ENCODE measurements at places on chromosomes 4 and X.
A peak's percentile ranks its signal among the peaks of the same experiment; 100 is the strongest.

DNA sequence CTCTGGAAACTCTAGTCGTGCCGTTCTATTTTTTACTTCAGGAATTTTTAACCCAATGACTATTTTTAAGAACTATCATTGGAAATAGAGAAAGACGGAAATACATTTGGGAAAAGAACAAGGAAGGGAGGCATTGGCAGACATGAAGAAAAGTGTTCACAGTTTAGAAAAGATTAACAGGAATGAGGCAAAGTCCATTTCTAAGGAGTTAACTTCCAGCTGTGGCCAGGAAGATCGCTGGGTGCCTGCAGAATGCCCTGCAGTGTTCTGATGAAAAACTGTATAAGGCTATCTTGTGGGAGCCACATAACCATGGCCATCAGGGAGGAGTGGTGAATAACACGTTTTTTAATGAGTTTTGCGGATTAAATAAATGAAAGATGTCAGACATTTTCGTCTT lies 150.6 kb upstream of the VCX3A start:
- no peak for DNase-seq

- DNase-seq: no peak
Observed at GRCh38 chr4:87461281-87461700, 38.9 kb downstream of the NUDT9 start.

DNA sequence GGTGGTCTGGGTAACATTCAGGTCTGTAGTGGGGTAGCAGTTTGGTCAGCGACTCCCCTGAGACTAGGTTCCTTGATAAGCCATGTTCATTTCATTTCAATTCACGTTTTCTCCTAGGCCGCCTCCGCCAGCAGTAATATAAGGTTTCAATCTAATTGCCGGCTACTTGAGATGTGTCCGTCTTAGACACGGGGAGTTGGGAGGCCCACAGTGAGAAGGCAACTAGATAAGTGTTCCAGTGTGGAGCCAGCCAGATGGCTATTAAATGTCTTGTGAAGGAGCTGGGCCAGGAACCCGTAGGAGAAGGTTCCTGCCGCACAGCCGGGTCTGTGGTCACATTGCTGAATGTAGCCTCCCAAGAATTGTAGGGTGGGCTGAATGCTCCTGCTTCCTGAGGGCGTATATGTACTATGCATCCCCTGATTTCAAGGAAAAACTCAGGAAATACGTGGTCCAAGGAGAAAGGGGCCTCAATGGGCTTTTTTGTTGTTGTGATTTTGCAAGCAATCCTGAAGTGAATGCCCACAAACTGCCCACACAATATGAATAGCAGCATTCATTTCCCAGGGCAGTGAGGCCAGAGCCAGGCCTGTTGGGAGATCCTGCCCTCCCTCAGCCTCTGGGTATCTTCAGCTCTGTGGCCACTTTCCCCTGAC lies 220.6 kb upstream of the RPL34 start:
- DNase-seq: no peak

DNA sequence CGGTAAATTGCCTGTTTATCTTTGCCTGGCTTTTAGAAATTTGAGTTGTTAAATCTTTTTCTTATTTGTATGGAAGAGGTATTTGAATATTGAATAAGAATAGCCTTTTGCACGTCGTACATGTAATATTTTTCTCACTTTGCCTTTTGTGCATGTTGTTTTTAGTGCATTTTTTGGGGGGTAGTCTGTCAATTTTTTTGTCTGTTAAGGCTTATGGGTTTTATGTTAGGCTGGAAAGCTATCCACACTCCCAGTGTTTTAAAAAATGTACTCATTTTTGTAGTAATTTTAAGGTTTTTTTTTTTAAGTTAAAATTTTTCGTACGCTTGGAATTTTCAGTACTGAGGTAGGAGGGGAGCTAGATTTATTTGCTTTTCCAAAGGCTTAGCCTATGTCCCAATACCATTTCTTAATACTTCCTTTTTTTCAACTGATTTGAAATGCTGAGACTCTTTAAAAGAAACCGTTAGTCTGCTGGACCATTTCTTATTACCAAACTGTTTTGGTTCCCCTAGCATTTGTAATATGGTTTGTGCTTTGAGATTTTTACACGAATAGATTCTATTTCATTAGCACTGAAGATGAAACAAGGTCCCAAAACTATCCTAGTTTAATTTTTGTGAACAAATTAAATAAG lies 1.3 kb downstream of the HERC5 start:
- no peak for DNase-seq

GRCh38 chr4:96193061-96193460 lies 353.2 kb downstream of the PDHA2 start:
- no peak for DNase-seq

- DNase-seq: peak; percentile 48
Observed at GRCh38 chr4:162163892-162164759, at the start of gene FSTL5. Gene FSTL5, minus strand, starts transcription at chr4:162164000. Its CDS starts 52,604 bp downstream, at chr4:162111396.

DNA sequence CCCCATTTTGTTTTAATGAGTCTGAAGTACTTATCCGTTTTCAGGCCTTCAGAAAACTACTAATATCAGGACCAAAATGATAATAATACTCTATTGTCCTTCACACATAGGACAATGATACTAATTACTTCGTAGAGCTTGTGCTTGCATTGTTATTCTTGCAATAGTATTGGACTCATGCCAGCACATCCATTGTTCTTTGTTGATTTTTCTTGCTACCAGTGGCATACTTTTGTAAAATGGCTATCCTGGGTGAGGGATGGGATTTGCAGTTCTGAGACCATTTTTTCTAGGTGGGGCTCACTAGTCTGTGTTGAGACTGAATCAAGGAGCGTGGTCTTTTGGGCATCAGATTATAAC lies 195.3 kb downstream of the MAML3 start:
- DNase-seq: no peak

GRCh38 chr4:174553828-174554227 lies 31.5 kb upstream of the HPGD start:
- no peak for DNase-seq

GRCh38 chr4:73396993-73397972 lies 6.8 kb upstream of the ALB start:
- DNase-seq: no peak

GRCh38 chrX:44778254-44778653 lies 65.6 kb upstream of the DUSP21 start:
- no peak for DNase-seq

GRCh38 chr4:96730432-96730831 lies 890.5 kb downstream of the PDHA2 start:
- no peak for DNase-seq

DNA sequence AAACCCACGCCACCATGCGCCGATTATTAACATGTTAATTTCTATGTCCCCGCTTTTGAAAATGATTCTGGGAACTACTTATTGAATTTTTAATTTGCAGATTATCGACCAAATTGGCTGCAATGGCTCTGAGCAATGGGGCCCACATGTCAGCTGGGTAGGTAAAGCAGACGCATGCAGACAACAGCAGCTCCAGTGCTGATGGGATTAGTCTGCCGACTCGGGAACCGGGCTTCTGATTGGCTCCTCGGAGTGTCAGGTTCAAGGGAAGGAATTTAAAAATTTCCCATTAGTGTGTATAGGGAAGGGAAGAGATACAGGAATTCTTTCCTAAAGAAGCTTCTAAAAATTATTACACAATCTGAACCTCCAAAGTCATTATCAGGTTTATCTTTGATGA lies 77.4 kb upstream of the PPARGC1A start:
- DNase-seq: no peak

GRCh38 chr4:121007660-121008059 lies 64.7 kb downstream of the NDNF start:
- no peak for DNase-seq

DNA sequence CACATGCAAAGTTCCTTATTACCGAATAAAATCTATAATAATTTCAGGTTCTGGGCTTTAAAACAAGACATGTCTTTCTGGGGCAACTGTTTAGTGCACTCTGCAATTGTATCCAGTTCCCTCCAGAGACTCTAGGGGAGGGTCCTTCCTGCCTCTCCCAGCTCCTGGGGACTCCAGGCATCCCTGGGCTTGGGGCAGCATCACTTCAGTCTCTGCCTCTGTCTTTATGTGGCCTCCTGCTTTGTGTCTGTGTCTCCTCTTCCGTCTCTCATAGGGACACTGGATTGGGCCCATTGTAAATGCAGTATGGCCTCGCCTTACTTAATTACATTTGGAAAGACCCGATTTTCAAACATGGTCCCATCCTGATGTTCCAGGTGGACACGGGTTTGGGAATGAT lies 10.9 kb upstream of the ASMTL start:
- DNase-seq: no peak

DNA sequence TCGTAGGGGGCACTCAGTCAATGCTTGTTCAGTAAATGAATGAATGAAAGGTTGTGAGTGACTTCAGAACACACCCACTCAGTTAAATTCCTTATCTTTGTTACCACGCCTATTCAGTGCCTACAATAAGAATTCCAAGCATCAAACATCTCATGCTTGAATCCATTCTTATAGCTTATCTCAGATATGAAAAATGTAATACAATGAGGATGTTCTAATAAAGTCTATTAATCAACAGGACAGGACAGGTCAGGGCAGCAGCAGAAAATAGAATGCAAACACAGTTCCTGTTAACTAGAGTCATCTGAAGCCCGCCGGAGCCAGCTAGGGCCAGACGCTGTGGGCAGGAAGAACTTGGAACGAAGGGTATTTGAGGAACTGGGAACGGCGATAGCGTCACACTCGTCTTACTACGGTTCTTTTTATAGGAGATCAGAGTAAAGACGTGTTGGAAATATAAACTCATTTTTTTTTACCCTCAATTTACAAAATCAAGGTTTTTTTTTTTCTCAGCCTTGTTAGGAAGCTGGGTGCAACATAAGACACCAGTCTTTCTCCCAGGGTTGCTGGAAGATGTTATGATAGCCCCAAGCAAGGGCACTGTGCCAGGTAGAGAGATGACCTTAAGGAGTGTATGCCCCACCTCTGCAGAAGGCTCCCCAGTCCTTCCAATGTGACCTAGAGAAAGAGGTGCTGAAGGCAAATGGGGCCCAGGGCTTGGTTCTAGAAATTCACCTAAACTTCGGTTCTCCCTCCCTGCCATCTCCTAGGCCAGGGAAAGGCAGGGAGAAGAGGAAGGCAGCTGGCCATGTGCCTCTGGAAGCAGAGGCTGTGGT lies 48.3 kb downstream of the SEL1L3 start:
- no peak for DNase-seq

- DNase-seq: no peak
Observed at GRCh38 chr4:138389976-138390685, 148.0 kb upstream of the SLC7A11 start.

GRCh38 chrX:2678583-2678982 lies 12.5 kb upstream of the CD99 start:
- no peak for DNase-seq

- DNase-seq: no peak
Observed at GRCh38 chrX:21978346-21978745, 37.8 kb downstream of the SMS start.

DNA sequence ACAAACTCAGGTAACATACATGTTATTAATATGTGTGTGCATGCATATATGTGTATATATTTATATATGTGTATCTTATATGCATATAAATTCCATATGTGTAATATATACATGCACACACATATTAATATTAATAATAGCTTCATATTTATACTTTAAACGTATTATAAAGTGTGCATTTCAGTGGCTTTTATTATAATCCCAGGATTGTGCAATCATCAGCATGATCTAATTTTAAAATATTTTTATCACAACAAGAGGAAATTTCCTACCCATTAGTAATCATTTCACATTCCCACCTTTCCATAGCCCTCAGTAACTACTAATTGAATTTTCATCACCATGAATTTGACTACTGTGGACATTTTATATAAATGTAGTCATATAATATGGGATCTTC lies 2211.9 kb upstream of the TENM3 start:
- no peak for DNase-seq

DNA sequence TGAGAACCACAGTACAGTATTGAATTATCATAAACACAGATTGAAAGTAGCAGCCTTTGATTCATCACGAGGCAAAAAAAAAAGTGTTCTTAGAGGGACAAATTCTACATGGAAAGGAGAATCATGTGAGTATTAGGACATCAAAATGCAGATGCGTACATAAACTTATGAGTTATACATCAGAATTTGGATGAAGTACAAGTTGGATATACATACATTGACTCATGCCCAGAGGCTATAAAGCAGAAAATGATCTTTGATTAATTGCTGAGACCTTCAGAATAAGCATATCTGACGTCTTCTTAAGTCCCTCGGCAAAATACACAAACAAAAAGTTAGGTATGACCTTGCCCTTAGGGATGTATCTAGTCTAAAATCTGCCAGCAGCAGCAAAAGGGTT lies 206.4 kb downstream of the LDB2 start:
- DNase-seq: no peak

DNA sequence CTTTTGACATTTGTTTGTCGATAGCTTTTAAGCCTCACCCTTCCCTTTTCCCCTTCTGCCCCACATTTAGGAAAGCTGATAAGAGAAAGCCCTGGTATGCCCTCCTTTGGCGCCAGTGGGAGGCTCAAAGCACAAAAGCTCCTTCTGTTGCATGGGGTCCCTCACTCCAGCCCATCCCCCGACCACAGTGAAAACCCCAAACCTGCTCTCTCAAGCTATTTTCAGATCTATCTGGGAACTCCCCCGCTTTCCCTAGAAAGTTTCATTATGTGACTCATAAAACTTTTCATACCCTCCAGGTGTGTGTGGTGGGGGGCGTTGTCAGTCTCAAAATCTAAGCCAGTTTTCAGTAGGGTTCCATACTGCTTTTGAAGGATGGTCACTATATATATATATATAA lies 259.0 kb upstream of the PCDH7 start:
- DNase-seq: no peak

GRCh38 chrX:109623997-109624396 lies 975 bp downstream of the KCNE5 start:
- no peak for DNase-seq

DNA sequence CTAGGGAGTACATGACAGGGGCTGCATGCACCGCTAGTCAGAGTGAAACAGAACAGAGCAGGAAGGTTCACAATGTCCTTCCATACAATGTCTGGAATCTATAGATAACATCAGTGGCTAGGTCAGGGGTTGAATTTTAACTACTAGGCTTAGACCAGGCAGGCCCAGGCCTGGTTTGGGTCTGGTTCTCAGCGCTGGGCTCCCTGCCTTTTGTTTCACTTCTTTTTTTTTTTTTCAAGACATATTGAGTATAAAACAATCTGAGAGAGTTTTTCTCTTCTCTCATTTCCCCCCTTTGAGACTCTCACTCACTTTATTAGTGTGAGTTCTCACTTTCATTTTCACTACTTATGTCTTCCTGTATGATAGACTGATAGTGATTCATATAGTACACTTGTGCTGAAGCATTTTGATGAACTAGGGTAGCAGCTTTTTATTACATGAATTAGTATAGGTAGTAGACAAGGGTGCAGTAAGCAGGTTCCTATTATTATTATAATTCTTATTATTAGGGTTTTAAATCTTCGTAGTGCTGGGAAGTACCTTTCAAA lies 120.0 kb upstream of the ZDHHC15 start:
- DNase-seq: no peak

DNA sequence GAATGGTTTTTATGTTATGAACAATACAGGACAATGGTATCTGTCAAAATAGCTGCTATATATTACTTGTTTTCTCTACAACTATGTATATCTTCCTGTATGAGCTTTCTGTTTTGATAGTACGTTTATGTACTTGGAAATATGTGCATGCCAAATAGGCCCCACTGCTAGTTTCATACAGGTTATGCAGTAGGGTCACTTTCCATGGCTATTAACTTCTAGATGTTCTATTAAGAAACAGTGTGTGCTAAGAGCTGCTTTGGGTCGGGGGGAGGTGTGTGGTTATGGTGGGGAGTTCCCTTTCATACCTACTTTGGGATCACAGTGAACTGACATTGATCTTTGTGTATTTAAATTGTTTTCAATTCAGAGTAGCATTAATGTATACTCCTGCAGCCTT lies 30.9 kb downstream of the RBPJ start:
- no peak for DNase-seq

- DNase-seq: no peak
Observed at GRCh38 chr4:123209436-123209835, 187.2 kb upstream of the SPRY1 start.

GRCh38 chr4:57501720-57502119 lies 391.5 kb upstream of the IGFBP7 start:
- no peak for DNase-seq
